ENCODE measurements at places on chromosomes 12 and 14. TPM values are rescaled to one million over a fixed set of nuclear protein-coding genes. Genes with fewer than 3 reads are reported as not detected.

- no peak for DNase-seq
- no peaks in the 10 kb centered on the region for H3K4me1 ChIP-seq
- no peaks in the 10 kb centered on the region for H3K36me3 ChIP-seq
- H3K27me3 ChIP-seq: peaks cover 19% of the 10 kb centered on the region
- no peak overlapping the region for H3K4me3 ChIP-seq
- H3K27ac ChIP-seq: no peak overlapping the region
Measured at GRCh38 chr12:113762155-113762881, 203.8 kb downstream of the RBM19 start.

GRCh38 chr12:81874586-81874985, 115.4 kb upstream of the PPFIA2 start:
- H3K27ac ChIP-seq: no peak overlapping the region
- DNase-seq: no peak
- H3K36me3 ChIP-seq: no peaks in the 10 kb centered on the region

The ABCD2 gene
- total RNA-seq: 1.8 TPM

- no peak for DNase-seq
- H3K4me1 ChIP-seq: no peaks in the 10 kb centered on the region
- no peaks in the 10 kb centered on the region for H3K36me3 ChIP-seq
- H3K27me3 ChIP-seq: no peaks in the 10 kb centered on the region
- no peak overlapping the region for H3K27ac ChIP-seq
Measured at GRCh38 chr12:45670346-45671065, 59.0 kb upstream of the ARID2 start.

The RNU7-1 gene
- total RNA-seq: not detected

The PRB2 gene
- not detected for total RNA-seq

- H3K36me3 ChIP-seq: no peaks in the 10 kb centered on the region
- H3K27me3 ChIP-seq: no peaks in the 10 kb centered on the region
- H3K27ac ChIP-seq: no peak overlapping the region
- no peak overlapping the region for H3K4me3 ChIP-seq
- DNase-seq: no peak
Measured at GRCh38 chr12:100414739-100415138, 57.9 kb downstream of the SLC17A8 start.

The STYK1 gene
- not detected for total RNA-seq

The HOXC4 gene
- total RNA-seq: not detected

GRCh38 chr14:68476212-68477109, 316.4 kb downstream of the ZFP36L1 start:
- peak; percentile 90 for DNase-seq
- H3K27me3 ChIP-seq: no peaks in the 10 kb centered on the region

DNA sequence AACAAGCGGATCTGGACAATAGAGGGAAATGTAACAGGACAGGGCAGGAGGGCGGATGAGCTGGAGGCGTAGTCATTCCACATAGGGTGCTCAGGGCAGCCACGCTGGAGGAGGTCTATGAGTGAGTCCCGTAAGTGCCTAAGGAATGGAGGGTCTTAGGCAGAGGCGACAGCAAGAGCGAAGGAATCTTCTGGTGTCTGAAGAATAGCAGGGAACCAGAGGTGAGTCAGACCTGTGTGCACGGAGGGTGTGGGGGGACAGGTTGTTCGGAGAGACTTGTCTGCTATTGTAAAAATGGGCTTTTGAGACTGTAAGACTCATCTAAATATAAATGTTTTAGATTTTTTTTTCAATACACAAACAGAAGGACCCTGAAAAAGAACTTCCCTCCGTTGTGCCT, 70.6 kb downstream of the SETD3 start:
- H3K27me3 ChIP-seq: no peaks in the 10 kb centered on the region
- no peak overlapping the region for H3K27ac ChIP-seq
- H3K4me3 ChIP-seq: no peak overlapping the region
- no peaks in the 10 kb centered on the region for H3K4me1 ChIP-seq

DNA sequence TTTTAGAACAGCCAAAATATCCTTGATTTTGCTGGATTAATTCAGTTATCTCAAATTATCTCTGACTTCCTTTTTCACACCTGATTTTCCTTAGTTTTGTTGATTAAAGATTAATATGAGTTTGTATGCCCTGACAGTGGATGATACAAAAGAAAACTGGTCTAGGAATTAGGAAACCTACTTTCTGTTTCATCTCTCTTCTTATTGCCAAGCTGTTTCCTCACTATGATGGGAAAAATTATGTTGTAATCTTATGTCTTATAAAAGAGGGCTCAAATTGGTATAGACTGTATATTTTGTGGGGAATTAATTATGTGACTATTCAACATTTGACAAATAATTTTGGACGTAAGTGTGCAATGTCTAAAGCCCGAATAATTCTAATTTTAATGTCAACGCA, 271.6 kb downstream of the FBXL14 start:
- H3K4me1 ChIP-seq: peaks cover 17% of the 10 kb centered on the region
- no peak for DNase-seq
- H3K27me3 ChIP-seq: no peaks in the 10 kb centered on the region

GRCh38 chr14:24051176-24051788, 527 bp upstream of the CARMIL3 start:
- no peaks in the 10 kb centered on the region for H3K36me3 ChIP-seq
- no peaks in the 10 kb centered on the region for H3K27me3 ChIP-seq
- H3K27ac ChIP-seq: peak overlapping the region; percentile 65
- peaks cover 5% of the 10 kb centered on the region for H3K4me1 ChIP-seq

DNA sequence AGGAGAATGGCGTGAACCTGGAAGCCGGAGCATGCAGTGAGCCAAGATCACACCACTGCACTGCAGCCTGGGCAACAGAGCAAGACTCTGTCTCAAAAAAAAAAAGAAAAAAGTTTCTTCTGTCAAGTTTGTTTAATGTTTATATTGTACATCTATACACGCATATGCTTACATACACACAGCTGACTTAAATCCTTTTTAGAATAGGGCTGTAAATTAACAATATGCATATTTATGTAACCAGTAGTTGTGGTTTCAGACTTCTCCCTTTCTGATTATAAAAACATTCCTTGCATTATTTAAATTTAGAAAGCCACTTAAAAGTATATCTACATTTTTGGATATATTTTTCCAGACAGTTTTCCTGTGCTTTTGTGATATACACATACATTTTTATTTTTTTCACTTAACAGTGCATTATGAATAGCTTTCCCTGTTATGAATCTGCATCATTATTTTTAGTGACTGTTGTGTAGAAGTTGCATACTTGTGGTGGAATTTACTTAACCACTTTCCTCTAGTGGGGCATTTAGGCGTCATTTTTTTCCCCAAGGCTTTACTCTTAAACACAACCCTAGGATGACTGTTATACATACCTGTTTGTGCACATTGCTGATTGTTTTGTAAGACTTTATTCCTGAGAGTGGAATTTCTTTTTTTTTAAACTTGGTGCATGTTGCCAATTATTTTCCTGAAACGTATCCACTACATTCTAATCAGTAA, 29.4 kb downstream of the POLR3B start:
- H3K4me3 ChIP-seq: no peak overlapping the region
- no peaks in the 10 kb centered on the region for H3K4me1 ChIP-seq
- H3K36me3 ChIP-seq: no peaks in the 10 kb centered on the region
- H3K27ac ChIP-seq: no peak overlapping the region

DNA sequence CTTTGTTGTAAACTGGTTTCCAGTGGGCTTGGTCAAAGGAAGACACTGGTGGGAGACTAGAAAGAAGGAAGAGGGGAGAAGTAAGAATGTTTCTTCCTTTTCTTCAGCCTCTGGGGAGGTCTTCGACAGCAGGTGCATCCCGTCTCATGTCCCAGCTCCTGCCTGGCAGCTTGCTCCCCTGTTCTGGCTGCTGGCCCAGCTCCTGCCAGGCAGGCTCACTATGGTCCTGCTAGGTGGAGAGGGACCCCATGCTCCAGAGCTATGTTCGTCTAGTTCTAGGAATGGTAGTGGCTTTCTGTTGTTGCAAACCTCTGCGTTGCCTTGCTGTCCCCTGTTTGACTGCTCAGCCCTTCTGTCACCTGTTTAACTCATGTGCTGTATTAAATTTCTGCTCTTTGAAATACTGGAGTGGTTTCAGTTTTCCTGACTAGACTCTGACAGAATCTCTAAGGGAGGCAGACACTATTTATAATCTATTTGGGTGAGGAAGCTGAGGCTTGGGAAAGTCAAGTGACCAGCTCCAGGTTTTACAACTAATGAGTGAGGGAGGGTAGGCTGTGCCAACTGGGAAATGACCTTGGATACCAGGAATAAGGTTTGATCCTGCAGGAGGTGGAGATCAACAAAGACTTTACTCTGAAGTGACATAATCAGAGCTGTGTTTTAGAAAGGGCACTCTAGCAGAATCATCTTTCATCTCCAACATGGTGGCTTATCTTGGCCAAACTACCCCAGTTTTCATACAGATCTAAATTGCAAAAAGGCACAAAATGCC, 94.7 kb upstream of the DDHD1 start:
- H3K27me3 ChIP-seq: no peaks in the 10 kb centered on the region
- no peak overlapping the region for H3K4me3 ChIP-seq
- H3K27ac ChIP-seq: peak overlapping the region; percentile 14
- no peak for DNase-seq

The FSCB gene
- total RNA-seq: not detected

DNA sequence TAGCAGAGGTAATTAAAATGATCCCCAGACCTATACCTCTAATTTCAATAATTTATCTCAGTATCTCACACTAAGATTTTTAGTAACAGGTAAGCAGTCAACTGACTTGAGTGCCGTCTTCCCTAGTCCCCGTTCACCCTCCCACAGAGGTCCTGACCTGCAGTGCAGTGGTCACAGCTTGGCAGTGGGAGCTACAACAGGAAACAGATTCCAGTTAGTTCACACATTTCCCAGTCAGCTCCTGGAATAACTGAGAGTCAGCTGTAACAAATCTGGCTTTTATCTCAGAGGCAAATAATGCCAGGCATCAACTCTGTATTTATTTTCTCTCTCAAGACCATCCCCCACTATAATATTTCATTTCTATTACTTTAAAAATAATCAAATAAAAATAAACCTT, 308.2 kb downstream of the ATP23 start:
- no peak overlapping the region for H3K27ac ChIP-seq
- H3K27me3 ChIP-seq: no peaks in the 10 kb centered on the region
- no peaks in the 10 kb centered on the region for H3K4me1 ChIP-seq
- H3K4me3 ChIP-seq: no peak overlapping the region
- H3K36me3 ChIP-seq: no peaks in the 10 kb centered on the region

GRCh38 chr14:23356662-23357061, 4.0 kb upstream of the SLC22A17 start:
- H3K27me3 ChIP-seq: no peaks in the 10 kb centered on the region
- no peaks in the 10 kb centered on the region for H3K4me1 ChIP-seq
- H3K27ac ChIP-seq: no peak overlapping the region
- no peak for DNase-seq
- no peak overlapping the region for H3K4me3 ChIP-seq

DNA sequence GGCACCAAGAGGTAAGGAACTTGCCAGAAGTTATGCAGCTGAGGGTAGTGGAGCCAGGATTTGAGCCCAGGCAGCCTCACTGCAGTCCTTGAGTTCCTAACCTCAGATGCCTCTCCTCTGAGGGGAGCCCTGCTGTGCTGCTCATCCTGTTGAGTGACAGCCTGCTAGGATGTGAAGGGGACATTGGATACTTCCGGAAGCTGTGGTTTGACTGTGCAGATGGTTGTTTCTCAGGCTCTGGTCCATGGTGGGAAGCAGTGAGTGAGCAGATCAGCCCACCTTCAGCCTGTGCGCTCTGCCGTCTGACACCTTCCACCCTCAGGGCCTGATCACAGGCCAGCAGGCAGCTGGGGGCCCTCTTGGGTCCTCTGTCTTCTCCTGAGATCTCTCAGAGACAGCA, 253.2 kb downstream of the CACNA1C start:
- H3K4me3 ChIP-seq: no peak overlapping the region
- no peak for DNase-seq
- peaks cover 7% of the 10 kb centered on the region for H3K4me1 ChIP-seq
- H3K27ac ChIP-seq: peak overlapping the region; percentile 25
- H3K36me3 ChIP-seq: no peaks in the 10 kb centered on the region

- DNase-seq: no peak
- no peaks in the 10 kb centered on the region for H3K36me3 ChIP-seq
- no peak overlapping the region for H3K4me3 ChIP-seq
- no peaks in the 10 kb centered on the region for H3K27me3 ChIP-seq
- H3K4me1 ChIP-seq: no peaks in the 10 kb centered on the region
Measured at GRCh38 chr12:54624315-54625279, 10.1 kb downstream of the LACRT start.

The LRTM2 gene
- not detected for total RNA-seq

GRCh38 chr14:106276326-106277267, 750.2 kb downstream of the TMEM121 start:
- no peaks in the 10 kb centered on the region for H3K4me1 ChIP-seq
- H3K36me3 ChIP-seq: no peaks in the 10 kb centered on the region
- no peak overlapping the region for H3K27ac ChIP-seq
- H3K4me3 ChIP-seq: no peak overlapping the region

DNA sequence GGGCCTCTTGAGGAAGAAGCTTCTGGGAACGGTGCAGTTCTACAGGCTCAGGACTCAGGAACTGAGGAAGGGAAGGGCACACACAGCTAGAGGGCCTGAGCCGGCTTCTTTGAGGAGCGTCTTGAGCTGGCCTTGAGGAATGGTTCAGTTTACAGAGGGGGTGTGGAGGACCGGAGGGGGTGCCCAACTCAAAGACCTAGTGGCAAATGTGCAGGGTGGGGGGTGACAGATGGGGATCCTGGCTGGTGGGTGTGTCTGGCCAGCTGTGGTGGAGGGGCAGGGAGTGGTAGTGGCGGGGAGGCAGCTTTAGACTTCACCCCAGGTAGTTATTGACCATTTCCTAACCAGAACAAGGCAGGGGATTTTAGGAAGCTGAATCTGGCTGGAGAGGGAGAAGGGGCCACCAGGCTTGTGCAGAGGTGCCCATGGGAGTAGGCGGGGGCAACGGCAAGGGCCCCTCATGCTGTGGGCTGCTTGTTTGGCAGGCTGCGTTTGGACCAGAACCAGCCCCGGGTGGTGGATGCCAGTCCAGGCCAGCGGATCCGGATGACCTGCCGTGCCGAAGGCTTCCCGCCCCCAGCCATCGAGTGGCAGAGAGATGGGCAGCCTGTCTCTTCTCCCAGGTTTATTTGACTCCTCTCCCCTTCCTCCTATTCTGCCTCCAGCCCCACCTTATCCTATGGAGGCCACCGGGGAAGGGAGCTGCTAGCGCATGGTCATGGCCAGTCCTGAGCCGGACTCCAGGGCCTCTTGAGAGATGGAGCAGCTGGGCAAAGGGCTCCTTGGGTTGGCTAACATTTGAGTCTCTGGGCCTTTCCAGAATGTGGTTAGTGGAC, 27.8 kb downstream of the PAPLN start:
- no peak overlapping the region for H3K4me3 ChIP-seq
- H3K36me3 ChIP-seq: no peaks in the 10 kb centered on the region
- no peak overlapping the region for H3K27ac ChIP-seq
- H3K4me1 ChIP-seq: peaks cover 4% of the 10 kb centered on the region
- DNase-seq: no peak
- H3K27me3 ChIP-seq: no peaks in the 10 kb centered on the region

The GNB3 gene
- under 0.01 TPM for total RNA-seq

DNA sequence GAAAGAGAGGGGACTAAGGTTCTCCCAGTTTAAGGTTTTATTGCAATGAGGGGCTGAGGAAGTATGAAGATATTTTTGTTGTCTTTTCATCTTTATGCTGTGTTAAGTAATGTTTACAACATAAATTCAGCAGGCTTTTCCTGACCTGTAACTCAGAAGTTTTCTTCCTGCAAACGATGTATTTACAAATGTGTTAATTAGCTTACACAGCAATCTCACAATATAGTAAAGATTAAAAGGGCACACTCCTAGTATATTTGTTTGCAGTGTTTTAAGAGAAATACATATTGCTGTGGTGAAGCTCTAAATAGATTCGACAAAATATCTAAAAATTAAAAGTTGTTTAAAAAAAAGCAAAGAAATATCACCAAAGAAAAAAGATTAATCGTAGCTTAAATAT, 55.7 kb downstream of the OR11H12 start:
- no peak overlapping the region for H3K4me3 ChIP-seq
- H3K27me3 ChIP-seq: no peaks in the 10 kb centered on the region

Data from uterus (tissue), 4 donors.